ENCODE measurements at places on chromosomes 7 and 10. TPM values are rescaled to one million over a fixed set of nuclear protein-coding genes. Genes with fewer than 3 reads are reported as not detected.

- no peak for DNase-seq
- no peaks in the 10 kb centered on the region for H3K4me1 ChIP-seq
- H3K27ac ChIP-seq: no peak overlapping the region
- no peaks in the 10 kb centered on the region for H3K36me3 ChIP-seq
These were observed 466.5 kb downstream of the GRID1 start for GRCh38 chr10:85900061-85900460.

- DNase-seq: no peak
- no peak overlapping the region for H3K27ac ChIP-seq
- no peaks in the 10 kb centered on the region for H3K4me1 ChIP-seq
- no peaks in the 10 kb centered on the region for H3K36me3 ChIP-seq
These were observed 901.4 kb downstream of the PCDH15 start for GRCh38 chr10:53899463-53900160.

- H3K27ac ChIP-seq: no peak overlapping the region
- H3K4me3 ChIP-seq: no peak overlapping the region
- H3K27me3 ChIP-seq: no peaks in the 10 kb centered on the region
- no peaks in the 10 kb centered on the region for H3K4me1 ChIP-seq
These were observed 62.6 kb upstream of the CACNA2D1 start for GRCh38 chr7:82506208-82506607.

DNA sequence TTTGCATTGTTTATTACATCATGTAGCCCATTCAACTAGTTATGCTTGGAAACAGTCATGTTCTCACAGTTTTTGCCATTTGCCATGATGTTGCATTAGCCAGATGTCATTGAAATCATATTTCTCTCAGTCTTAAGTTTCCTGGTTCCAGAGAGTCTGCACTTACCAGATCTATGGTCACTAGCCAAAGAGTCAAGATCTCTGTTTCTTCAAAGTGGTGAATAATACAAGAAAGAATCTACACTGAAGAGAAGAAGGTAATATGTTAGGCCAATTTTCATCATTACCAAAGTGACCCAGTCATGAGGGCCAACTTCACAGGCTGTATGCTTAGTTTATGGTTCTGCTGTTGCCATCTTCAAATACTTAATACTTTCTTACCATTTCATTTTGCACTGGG is 89.0 kb upstream of the PHYHIPL start:
- no peaks in the 10 kb centered on the region for H3K36me3 ChIP-seq
- H3K27me3 ChIP-seq: no peaks in the 10 kb centered on the region
- H3K27ac ChIP-seq: no peak overlapping the region
- no peaks in the 10 kb centered on the region for H3K4me1 ChIP-seq
- DNase-seq: no peak
- H3K4me3 ChIP-seq: no peak overlapping the region

GRCh38 chr7:29765490-29765889 is 40.8 kb upstream of the WIPF3 start:
- no peaks in the 10 kb centered on the region for H3K27me3 ChIP-seq
- no peak for DNase-seq
- H3K36me3 ChIP-seq: no peaks in the 10 kb centered on the region
- H3K27ac ChIP-seq: no peak overlapping the region
- no peak overlapping the region for H3K4me3 ChIP-seq
- no peaks in the 10 kb centered on the region for H3K4me1 ChIP-seq

GRCh38 chr7:26441002-26441521 is 149.4 kb downstream of the SNX10 start:
- H3K27ac ChIP-seq: no peak overlapping the region
- no peaks in the 10 kb centered on the region for H3K36me3 ChIP-seq

- H3K4me1 ChIP-seq: peaks cover 51% of the 10 kb centered on the region
- peaks cover 10% of the 10 kb centered on the region for H3K36me3 ChIP-seq
- peak within 1 kb of the TSS; percentile 79 for H3K27ac ChIP-seq
- H3K27me3 ChIP-seq: no peaks in the 10 kb centered on the region
- DNase-seq: peak; percentile 80
These were observed at the start of gene GIMAP1 for GRCh38 chr7:150716368-150716767. TSS of gene GIMAP1 (plus strand) at chr7:150716613. CDS start at chr7:150719048, 2,435 bp downstream.

DNA sequence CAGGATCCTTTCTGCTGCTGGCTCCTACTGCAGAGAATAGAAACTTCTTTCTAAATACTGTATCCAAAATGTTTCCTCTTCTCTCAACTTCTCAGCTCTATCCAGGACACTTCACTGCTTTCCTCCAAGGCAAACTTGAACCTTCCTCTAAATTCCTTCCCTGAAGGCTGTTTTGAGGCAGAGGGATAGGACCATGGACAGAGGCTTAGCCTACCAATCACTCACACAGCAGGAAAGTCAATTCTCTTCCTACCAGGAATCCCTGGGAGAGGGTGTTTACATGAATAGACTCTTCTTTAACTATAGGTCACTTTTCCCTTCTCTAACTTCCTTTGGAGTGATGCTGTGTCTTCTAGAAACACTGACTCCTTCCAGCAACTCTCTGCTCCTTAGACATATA is 115.6 kb upstream of the MKLN1 start:
- no peak overlapping the region for H3K4me3 ChIP-seq
- no peaks in the 10 kb centered on the region for H3K27me3 ChIP-seq
- H3K36me3 ChIP-seq: no peaks in the 10 kb centered on the region
- no peaks in the 10 kb centered on the region for H3K4me1 ChIP-seq

DNA sequence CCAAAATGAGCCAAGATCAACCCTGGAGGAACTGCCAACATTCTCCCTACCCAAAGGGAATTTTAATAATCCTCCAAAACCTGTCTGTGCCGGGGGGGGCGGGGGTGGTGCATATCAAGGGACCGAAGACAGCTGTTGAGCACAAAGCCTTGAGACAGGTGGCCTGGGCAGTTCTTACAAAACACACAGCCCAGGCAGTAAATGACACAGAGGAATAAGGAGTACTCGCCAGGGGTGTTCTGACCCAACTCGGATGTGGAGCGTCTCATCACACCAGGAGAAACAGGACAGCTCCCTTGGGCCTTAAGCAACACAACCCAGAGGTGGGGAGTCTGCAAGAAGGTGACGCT is 35.6 kb downstream of the PLAC9 start:
- no peak overlapping the region for H3K4me3 ChIP-seq
- H3K27me3 ChIP-seq: no peaks in the 10 kb centered on the region
- H3K4me1 ChIP-seq: peaks cover 2% of the 10 kb centered on the region
- no peak for DNase-seq
- H3K27ac ChIP-seq: no peak overlapping the region

GRCh38 chr10:51308116-51308515 is 233.8 kb downstream of the PRKG1 start:
- H3K4me1 ChIP-seq: no peaks in the 10 kb centered on the region
- H3K36me3 ChIP-seq: no peaks in the 10 kb centered on the region
- no peak for DNase-seq
- no peak overlapping the region for H3K4me3 ChIP-seq

GRCh38 chr10:122420624-122421007 is 33.8 kb upstream of the ARMS2 start:
- no peak overlapping the region for H3K27ac ChIP-seq
- no peak overlapping the region for H3K4me3 ChIP-seq
- H3K36me3 ChIP-seq: no peaks in the 10 kb centered on the region
- no peaks in the 10 kb centered on the region for H3K27me3 ChIP-seq
- peaks cover 86% of the 10 kb centered on the region for H3K4me1 ChIP-seq

DNA sequence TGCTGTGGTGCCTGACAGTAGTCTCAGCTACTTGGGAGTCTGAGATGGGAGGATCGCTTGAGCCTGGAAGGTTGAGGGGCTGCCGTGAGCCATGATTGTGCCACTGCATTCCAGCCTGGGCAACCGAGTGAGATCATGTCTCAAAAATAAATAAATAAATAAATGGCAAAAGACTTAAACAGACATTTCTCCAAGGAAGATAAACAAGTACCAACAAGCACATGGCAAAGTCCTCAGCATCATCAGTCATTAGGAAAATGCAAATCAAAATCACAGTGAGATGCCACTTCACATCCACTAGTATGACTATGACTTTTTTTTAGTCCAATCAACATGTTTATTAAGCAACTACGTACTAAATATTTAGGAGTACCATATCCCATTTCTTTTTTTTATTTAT is 21.3 kb upstream of the KPNA7 start:
- no peaks in the 10 kb centered on the region for H3K36me3 ChIP-seq
- H3K4me3 ChIP-seq: no peak overlapping the region
- H3K27ac ChIP-seq: no peak overlapping the region
- no peaks in the 10 kb centered on the region for H3K4me1 ChIP-seq
- H3K27me3 ChIP-seq: no peaks in the 10 kb centered on the region

- peaks cover 48% of the 10 kb centered on the region for H3K4me1 ChIP-seq
- no peaks in the 10 kb centered on the region for H3K27me3 ChIP-seq
- H3K4me3 ChIP-seq: peak overlapping the region; percentile 53
- DNase-seq: peak; percentile 58
These were observed 49.9 kb downstream of the PWWP2B start for GRCh38 chr10:132446661-132447445.

GRCh38 chr10:102546606-102547320 is 43.0 kb downstream of the SUFU start:
- DNase-seq: no peak
- H3K4me3 ChIP-seq: no peak overlapping the region
- H3K27ac ChIP-seq: no peak overlapping the region
- no peaks in the 10 kb centered on the region for H3K4me1 ChIP-seq
- H3K36me3 ChIP-seq: no peaks in the 10 kb centered on the region

DNA sequence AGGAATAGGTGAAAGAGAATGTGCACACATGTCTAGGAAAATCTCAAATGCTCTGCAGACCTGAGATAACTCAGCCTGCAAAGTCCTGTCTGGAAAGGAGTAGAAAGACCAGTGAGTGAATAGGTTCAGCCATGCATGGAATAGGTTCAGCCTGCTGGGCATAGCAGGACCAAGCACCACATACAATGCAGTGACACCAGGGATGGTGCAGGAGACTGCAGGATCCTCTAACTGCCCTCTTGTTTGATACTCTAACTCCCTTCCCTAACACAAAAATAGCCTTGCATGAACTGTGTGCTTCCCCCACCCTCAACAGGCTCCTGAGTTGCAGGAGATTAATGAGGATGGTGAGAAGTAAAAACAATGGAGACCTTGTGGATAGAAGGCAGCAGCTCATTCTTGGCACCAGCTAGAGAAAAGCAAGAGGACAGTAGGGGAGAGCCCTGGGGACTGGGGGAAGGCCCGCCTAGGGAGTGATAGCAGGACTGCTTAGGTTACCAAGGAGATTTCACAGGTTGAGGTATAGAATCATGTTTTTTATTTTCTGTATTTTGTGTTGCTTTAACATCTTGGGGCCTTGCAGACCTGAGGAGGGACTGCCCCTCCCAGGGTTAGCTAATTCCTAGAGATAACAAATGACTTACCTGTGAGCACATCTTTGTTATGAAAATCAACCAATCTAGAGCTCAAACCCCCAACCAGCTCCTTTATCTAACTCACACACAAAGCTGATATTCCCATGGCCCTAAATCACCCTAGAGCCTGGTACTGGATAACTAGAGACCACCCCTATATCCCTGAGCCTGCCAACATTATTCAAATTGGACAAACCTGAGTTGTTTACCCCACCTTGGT is 187.8 kb downstream of the PLPP4 start:
- H3K27ac ChIP-seq: no peak overlapping the region
- H3K36me3 ChIP-seq: no peaks in the 10 kb centered on the region
- H3K4me1 ChIP-seq: no peaks in the 10 kb centered on the region
- H3K27me3 ChIP-seq: no peaks in the 10 kb centered on the region
- no peak overlapping the region for H3K4me3 ChIP-seq

DNA sequence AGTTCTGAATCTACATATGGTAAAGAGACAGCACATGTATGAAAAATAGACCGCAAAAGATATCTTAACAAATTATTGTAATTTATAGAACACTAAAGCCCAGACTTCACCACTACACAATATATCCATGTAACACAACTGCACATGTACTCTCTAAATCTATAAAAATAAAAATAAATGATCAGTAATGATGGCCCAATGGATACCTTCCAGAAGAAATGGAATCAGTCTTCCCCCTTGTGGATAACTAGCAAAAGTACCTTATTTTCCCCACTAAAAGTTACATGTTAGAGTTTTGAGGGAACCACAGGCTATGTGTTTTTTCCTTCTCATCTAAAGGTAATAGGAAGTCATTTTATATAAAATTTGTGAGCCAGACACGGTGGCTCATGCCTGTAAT is 25.7 kb downstream of the C7orf25 start:
- no peak overlapping the region for H3K4me3 ChIP-seq
- no peaks in the 10 kb centered on the region for H3K27me3 ChIP-seq
- peaks cover 10% of the 10 kb centered on the region for H3K4me1 ChIP-seq
- H3K27ac ChIP-seq: no peak overlapping the region
- no peak for DNase-seq

- no peaks in the 10 kb centered on the region for H3K27me3 ChIP-seq
- no peak overlapping the region for H3K27ac ChIP-seq
- H3K36me3 ChIP-seq: peaks cover 12% of the 10 kb centered on the region
- no peak for DNase-seq
These were observed 60.1 kb downstream of the LANCL2 start for GRCh38 chr7:55425141-55425752.

GRCh38 chr7:12943781-12944180 is 256.3 kb downstream of the ARL4A start:
- no peaks in the 10 kb centered on the region for H3K4me1 ChIP-seq
- DNase-seq: no peak
- H3K4me3 ChIP-seq: no peak overlapping the region
- H3K36me3 ChIP-seq: no peaks in the 10 kb centered on the region
- no peaks in the 10 kb centered on the region for H3K27me3 ChIP-seq

DNA sequence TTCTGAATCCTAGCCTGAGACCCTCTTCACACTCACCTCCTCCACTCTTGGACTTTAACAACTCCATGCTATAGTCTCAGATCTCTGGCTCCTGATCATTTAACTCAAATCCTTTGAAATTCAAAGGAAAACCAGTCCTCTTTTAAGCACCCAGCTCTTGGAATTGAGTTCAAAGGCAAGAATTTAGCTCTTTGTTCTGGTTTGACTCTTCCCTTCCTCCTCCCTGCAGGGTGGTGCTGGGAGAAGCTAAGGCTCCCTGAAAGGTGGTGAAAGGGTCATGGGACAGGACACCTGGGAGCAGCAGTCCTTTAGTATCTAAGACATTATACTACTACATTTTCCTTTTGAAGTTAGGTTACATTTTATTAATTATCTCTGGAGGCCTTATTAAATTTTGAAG is 259.4 kb downstream of the CCSER2 start:
- H3K4me3 ChIP-seq: no peak overlapping the region
- H3K36me3 ChIP-seq: no peaks in the 10 kb centered on the region
- no peak overlapping the region for H3K27ac ChIP-seq
- no peaks in the 10 kb centered on the region for H3K4me1 ChIP-seq
- no peak for DNase-seq

The OR2A7 gene
- 1.7 TPM for total RNA-seq

The ACSL5 gene
- total RNA-seq: 53.3 TPM

The AGBL3 gene
- 3.2 TPM for total RNA-seq

The DBNL gene
- 144 TPM for total RNA-seq

The APBB1IP gene
- total RNA-seq: 48.9 TPM

Data from CD8-positive, alpha-beta memory T cell (primary cell).